Mammary epithelial cell (primary cell): ENCODE measurements at places on chromosomes 7 and 10.

GRCh38 chr10:113853578-113854012, 287 bp downstream of the DCLRE1A start:
- no peak for DNase-seq

- no peak for DNase-seq
Observed at GRCh38 chr7:45415265-45415664, 158.9 kb upstream of the ADCY1 start.

DNA sequence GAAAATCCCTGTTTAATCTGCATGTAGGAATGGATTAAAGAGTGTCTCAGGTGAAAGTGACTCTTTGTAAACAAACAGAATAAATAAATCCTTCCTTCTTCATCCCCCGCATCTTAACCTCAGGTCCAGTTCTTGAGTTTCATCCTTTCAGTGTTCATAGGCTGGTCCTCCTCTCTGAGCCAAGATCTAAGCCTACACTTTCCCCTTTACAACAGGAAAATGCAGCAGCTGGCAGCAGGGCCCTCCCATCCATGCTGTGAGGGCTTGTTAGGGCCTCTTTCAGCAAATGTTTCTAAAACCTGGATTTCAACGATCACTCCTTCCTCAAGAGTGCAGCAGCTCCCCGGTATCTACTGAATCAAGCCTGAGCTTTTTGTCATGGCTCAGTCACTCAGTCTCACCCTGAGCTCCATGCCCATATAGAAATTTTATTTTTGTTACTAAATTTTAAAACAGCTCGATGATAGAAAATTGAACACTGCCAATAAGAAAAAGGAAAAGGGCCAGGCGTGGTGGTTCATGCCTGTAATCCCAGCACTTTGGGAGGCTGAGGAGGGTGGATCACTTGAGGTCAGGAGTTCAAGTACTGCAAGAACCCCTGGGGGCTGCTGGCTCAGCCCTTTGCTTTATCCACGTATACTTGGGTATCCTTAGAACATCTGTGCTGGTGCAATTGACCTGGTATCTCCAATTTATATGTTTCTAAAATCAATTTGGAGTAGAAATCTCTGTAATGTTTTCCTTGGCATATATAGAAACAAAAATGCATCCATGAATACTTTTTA, 15.6 kb downstream of the BLNK start:
- no peak for DNase-seq

DNA sequence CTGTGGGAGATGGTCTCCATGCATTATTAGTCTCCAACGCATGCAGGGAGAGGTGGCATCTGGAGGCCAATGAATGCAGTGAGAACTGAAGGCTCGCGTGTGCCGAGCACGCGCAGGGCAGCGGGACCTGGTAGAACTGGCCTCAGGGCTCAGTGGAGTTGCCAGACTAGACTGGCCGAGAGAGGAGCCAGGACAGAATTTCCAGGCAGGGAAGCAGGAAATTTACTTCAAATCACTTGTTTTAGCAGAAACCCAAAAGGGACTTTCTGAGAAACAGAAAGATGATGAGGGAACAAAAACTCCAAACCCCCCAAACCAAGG, 311.0 kb upstream of the IMMP2L start:
- no peak for DNase-seq

GRCh38 chr7:106887421-106887820, 22.3 kb downstream of the PIK3CG start:
- DNase-seq, result no peak

DNA sequence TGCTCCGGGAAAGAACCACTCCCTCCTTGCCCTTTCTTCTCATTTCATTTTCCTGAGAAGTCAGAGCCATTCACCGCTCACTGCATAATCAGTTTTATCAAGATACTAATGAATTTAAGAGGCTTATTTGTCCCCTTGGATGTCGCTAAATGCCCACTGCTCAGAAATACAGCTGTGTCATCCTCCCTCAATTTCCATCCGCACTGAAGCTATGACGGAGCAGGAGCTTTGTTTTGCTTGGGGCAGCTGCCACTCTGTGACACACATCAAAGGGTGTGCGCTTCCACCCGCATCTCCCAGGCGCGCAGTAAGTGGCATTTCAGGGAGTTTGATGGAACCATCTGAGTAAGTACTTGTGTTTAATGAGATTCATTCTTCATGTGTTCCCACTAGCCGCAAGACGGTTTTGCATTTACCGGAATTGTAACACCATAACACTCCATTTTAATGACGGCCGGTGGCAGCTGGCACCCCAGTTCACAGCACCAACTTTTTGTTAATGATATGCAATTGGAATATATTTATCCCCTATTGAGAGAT, 103.8 kb upstream of the PARD3 start:
- no peak for DNase-seq
